ENCODE measurements at places on chromosomes 7 and 10. TPM values are rescaled to one million over a fixed set of nuclear protein-coding genes. Genes with fewer than 3 reads are reported as not detected.

FOXI2 gene
- total RNA-seq = 0.14 TPM

DNA sequence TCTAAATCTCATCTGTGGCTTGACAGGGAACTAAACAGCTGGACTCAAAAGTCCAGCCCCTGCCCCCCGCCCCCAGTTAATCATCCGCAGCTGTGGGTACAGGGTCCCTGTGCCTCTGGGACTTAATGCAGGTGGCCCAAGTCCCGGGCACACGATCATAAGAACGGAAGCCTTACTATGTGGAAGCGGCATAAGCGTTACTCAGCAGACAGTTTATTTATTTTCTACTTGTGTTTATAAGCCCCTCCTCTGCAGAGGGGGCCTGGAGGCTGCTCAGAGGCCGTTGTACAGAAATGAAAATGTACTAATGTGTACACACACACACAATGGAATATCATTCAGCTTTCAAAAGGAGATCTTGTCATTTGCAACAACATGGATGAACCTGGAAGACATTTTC is 158.0 kb upstream of the TNS3 start:
- no peak for DNase-seq

DNA sequence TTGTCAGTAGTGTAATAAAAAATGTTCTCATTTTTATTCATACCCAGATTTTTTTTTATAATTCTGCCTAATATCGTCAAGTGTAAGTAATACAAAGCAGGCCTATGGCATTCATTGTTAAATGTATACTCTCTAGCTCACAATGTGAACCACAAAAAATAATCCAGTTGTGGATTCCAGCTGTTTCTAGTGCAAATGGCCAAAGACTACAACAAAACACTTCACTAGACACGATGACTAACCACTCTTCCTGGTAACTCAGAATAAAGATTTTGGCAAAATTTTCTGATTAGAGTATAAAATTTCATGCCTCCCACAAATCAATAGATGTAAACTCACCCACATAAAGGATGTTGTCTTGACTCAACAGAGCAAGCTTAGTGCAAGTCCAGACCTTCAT is 396.6 kb downstream of the DGKB start:
- no peak for DNase-seq

TMEM213 gene
- total RNA-seq = not detected

- DNase-seq = no peak
Observed at GRCh38 chr10:24468281-24468751, 255.4 kb downstream of the ARHGAP21 start.

GRCh38 chr10:98511876-98512275 is 65.1 kb upstream of the HPS1 start:
- no peak for DNase-seq
